ENCODE measurements at places on chromosomes 16 and 17.

DNA sequence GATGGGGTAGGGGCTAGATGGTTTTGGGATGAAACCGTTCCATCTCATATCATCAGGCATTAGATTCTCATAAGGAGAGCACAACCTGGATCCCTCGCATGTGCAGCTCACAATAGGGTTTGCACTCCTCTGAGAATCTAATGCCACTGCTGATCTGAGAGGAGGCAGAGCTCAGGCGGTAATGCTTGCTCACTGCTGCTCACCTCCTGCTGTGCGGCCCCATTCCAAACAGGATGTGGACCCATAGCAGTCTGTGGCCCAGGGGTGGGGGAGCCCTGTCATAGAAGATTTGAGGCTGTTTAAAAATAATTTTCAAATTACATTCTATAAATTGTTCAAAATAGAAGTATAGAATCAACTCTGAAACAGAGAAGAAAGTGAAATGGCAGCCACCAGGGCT lies 50.8 kb downstream of the PHKB start:
- DNase-seq, result no peak

DNA sequence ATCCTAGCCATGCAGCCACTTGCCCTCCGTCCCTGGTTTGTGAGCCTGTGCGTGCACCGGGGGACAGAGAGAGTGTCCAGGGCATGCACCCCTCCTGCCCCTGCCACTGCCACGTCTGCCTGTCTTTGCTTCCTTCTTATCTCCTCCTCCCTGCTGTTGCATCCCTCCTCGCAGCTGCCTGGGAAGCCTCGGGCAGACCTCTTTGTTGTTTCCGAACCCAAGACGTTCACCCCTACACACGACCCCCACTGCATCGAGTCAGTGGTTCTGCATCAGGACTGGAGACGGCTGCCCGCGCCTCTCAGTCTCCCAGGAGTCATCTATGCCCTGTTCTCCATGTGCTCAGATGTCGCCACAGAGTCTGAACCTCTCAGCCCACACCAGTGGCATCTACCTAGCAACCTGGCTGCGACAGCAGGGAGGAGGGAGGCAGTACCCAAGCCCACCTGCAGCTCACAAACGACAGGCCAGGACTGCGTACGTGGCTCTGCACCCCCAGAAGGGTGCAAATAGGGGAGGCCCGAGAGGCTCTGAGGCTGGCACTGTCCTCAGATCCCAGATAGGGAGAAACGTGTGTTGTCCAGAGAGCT lies 5.2 kb downstream of the TIMP2 start:
- DNase-seq, result no peak

DNA sequence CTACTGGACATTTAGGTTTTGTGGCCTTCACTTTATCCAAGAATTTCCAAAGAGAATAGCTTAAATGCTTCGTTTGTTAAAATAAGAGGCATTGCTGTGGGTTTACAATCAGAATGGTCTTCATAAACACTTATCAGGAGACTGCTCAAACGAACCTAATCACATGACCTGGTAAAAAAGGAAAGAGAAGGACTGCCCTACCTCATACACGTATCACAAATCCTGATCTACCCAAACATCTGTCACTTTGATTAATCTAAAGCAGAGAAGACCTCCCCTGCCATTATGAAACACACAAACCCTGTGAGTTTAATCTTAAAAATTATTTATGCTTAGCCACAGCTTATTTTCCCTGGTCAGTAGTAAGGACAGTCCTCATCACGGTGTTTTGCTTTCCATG lies 76.6 kb downstream of the PARN start:
- no peak for DNase-seq

DNA sequence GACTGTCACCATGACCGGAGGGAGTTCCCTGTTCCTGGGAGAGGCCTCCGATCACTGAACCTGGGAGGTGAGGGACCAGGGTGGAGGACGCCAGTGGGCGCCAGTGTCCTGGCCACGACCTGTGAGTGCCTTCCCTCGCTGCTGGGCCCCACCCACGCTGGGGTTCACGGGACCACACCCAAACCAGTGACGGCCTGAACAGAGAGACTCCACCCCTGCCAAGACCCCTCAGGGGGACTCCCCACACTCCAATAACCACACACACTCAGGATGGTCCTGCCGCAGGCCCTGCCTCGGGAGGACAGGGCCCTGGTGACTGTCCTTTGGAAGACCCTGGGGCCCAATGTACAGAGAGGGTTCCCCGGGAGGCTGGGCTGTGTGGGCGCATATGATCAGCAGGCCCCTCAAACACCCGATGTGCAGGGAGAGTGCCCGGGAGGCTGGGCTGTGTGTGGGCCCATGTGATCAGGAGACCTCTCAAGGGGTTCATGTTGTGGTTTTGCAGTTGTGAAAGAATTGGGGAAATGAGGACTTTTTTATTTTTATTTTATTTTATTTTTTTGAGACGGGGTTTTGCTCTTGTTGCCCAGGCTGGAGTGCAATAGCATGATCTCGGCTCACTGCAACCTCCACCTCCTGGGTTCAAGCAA lies 26.6 kb downstream of the TPSD1 start:
- DNase-seq, result no peak

- DNase-seq, result peak; percentile 20
Observed at GRCh38 chr17:38628441-38628840, 22.7 kb upstream of the SRCIN1 start.

GRCh38 chr17:54903375-54903774 lies 2.7 kb downstream of the TOM1L1 start:
- DNase-seq, result peak; percentile 16

- DNase-seq, result no peak
Observed at GRCh38 chr17:82687871-82688270, 10.6 kb downstream of the RAB40B start.

DNA sequence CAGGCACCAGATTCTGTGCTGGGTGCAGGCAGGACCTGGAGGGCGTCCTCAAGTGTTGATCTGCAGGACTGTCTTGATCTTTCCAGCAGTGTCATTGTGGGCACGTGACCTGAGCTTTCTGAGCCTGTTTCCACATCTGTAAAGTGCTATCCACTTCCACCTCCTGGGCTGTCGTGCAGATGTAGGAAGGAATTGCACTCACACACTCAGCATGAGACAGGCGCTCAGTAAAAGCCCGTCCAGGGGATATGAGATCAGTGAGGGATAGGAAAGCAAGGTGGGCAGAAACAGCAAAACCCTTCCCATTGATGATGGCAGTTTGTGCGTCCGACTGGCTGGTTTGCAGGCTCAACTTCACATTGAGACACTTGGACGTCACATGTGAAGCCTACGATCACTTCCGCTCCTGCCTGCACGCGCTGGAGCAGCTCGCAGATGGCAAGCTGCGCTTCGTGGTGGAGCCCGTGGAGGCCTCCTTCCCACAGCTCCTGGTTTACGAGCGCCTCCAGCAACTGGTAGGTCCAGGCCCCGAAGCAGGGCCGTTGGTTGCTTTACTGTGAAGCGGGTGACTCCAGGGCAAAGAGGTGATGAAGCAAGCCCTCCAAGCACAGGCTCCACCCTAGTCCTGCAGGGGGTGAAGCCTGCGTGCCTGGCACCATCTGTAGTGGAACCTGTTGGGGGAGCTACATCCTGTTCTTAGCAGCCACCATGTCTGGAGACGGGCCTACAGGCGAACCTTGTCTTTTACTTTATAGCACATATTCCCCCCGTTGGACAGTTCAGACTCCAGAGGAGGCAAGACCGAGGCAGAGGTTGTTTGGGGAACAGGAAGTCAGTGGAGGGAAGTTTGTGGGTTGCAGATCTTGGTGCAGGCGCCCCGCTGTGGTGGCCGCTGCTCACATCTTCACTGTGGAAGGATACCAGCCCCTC lies 23.0 kb downstream of the METTL22 start:
- no peak for DNase-seq

GRCh38 chr16:51343411-51343810 lies 192.3 kb upstream of the SALL1 start:
- DNase-seq, result no peak

DNA sequence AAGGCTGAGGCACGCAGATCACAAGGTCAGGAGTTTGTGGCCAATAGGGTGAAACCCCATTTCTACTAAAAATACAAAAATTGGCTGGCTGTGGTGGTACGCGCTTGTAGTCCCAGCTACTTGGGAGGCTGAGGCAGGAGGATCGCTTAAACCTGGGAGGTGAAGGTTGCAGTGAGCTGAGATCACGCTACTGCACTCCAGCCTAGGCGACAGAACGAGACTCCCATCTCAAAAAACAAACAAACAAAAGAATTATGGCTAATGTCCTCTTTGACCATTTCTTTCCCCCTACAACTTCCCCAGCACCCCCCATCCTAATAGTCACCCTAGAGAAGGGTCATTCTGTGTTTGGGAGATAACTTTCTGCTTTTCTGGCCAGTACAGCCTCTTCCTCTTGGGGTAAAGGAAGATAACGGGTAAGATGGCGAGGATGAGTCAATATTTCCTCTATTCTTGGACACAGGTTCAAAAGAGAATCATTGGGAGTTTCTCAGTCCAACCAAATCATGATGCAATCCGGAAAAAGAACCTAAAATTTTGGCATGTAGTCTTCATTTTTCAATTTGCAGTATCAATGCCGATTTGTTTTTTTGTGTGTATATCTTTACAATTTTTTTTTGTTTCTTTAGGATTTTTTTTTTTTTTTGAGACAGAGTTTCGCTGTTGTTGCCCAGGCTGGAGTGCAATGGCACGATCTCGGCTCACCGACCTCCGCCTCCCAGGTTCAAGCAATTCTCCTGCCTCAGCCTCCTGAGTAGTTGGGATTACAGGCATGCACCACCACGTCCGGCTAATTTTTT lies 107.6 kb upstream of the MED13 start:
- no peak for DNase-seq

- DNase-seq, result peak; percentile 23
Observed at GRCh38 chr16:28321700-28322411, 29.5 kb downstream of the SBK1 start.

- DNase-seq, result no peak
Observed at GRCh38 chr17:80379348-80379747, 35.6 kb upstream of the ENDOV start.

- no peak for DNase-seq
Observed at GRCh38 chr16:16096121-16096857, 127.0 kb downstream of the ABCC6 start.

- DNase-seq, result no peak
Observed at GRCh38 chr16:73192232-73192894, 144.4 kb upstream of the ZFHX3 start.

GRCh38 chr16:477301-478157 lies 50.0 kb upstream of the CAPN15 start:
- DNase-seq, result no peak

DNA sequence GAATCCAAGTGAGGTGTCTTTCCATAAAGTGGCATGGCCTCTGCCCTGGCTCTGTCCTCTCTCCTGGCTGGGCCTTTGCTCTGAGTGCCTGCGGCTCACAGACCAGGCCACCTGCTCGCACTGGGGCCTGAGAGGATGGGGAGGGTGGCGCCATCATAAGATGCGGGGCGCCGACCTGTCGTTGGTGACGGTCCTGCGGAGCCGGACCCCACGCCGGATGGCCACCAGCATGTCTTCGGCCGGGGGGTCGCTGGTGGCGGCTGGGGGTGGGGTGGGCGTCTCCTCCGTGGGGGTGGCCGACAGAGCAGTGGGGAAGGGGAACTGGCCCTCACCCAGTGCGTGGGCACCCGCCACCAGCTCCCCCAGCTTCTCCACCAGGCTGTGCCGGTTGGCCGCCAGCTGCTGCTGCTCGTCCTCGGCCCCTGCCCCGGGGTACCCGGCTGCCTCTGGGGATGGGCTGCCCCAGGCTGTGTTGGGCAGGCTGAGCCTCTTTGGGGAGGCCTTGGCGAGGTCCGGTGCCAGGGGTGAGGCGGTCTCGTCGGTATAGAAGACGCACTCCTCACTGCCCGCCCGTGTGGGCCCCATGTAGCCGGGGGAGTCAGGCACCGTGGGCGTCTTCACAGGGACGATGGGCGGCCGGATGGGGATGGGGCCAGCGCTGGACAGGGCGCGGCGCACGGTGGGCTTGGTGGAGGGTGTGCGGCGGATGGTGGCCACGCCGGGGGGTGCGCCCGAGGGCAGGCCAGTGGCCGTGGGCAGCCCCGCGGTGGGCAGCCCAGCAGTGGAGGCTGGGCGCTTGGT lies 17.4 kb downstream of the IL34 start:
- no peak for DNase-seq

GRCh38 chr17:39757931-39758873 lies 20.5 kb downstream of the GRB7 start:
- no peak for DNase-seq

DNA sequence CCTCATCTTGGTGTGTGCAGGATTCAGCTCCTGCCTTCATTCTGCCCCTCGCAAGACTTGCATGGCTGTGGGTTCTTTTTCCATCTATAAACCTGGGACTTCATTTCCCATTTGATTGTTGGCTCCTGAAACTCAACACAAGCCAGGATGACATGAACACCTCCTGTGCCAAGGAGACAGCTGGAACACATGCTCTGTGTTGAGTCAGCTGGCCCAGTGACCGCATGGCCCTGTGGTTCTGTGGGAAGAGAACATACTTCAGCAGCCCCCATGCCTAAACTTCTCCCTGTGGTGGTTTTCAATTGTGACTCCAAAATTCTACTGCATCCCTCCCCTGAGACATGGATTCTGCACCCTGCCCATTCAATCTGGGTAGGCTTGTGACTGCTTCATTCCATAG lies 57.9 kb upstream of the FOXF1 start:
- DNase-seq, result no peak

DNA sequence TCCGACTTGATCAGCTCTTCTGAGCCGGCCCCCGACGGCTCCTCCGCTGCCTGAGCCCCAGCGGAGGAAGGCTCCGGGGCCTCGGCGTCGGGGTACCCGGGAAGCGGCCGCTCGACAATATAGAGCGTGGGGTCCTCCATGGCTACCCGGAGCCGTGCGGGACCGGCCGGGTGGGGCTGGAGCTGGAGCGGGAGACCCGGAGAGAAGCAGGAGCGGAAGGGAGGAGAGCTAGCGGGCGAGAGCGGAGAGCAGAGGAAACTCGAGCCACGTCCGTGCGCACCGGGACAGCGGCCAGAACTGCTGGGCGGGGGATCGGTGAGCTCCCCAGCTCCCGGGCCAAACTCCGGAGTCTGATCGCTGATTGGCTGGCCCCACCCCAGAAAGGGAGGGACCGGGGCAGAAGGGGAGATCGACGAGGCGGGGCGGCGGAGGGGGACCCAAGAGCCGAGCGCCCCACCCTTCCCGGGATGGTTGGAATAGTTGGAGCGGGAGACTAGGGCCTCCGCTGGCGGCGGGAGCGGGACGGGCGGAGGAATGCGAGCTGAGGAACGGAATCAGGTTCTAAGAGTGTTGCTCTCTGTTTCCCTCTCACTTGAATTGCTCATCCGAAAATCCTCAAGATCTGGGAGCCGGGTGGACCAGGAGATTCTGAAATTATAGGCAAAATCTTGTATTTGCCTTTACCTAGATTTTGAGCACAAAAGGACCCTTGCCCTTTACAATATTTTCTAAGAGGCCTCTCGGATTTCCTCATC lies at the start of gene CAVIN1:
Gene CAVIN1 (minus strand): TSS at position 299 of the 755 bp plus-strand sequence. CDS start 159 bp downstream, at position 140.
- DNase-seq, result peak; percentile 98

GRCh38 chr16:1096169-1097082 lies at the start of gene C1QTNF8:
TSS of gene C1QTNF8 (minus strand) at chr16:1096244. CDS start at chr16:1094922, 1,322 bp downstream.
- peak; percentile 26 for DNase-seq

- DNase-seq, result no peak
Observed at GRCh38 chr16:88920618-88921590, 54.4 kb upstream of the PABPN1L start.
